ENCODE measurements at places on chromosomes 12 and 14.

DNA sequence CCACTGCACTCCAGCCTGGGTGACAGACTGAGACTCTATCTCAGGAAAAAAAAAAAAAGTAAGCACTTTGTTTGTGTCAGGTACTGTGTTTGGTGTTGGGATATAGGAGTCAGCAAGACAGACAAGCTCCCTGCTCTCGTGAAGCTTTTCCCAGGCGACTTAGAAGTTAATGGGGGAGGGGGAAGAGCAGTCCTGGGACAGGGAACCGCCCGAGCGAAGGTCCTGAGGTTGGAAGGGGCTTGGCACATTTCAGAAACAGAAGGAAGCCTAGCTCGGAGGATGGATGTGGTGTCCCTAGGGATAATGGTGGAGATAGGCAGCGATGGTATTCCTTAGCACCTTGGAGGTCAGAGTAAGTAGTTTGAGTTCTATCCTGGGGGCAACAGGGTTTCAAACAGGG lies 8.5 kb upstream of the COX6A1 start:
- no peak for DNase-seq

DNA sequence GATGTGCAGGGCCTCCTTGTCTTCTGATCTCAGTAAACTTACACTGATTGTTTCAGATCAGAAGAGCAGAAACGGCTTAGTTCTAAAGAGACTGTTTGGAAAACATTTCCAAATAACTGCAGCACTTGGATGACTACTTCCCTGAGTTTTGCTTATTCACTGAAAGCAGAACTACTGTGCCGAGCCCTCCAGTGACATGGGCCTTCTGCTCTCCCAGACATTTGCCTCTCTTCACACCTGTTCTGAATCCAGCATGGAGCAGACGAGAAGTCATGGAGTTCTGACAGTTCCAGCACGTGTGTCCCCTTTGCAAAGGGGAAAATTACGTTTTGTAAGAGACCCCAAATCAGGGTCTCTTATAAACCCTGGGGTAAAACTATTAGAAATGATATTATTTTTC lies 31.4 kb downstream of the ETNK1 start:
- no peak for DNase-seq

DNA sequence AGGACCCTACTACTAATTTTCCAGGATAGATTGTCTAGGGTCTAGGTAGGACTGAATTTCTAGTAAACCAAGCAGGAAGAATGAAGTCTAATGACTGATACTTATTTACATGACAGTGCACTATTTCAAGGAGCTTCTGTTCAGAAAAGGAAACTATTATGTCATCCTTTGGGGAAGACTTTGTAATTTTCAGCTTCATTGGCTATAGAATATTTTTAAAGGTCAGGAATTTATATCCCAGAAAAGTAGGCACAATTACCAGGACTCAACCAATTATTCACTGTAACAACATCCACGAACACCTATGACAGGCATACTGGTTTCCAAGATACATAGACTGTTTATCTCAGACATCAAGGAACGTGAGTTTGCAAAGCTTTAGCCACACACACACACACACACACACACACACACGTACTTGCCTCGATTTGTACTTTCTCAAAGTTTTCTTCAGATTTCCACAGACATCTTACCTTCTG lies 23.2 kb downstream of the OR6S1 start:
- DNase-seq, result peak; percentile 43

DNA sequence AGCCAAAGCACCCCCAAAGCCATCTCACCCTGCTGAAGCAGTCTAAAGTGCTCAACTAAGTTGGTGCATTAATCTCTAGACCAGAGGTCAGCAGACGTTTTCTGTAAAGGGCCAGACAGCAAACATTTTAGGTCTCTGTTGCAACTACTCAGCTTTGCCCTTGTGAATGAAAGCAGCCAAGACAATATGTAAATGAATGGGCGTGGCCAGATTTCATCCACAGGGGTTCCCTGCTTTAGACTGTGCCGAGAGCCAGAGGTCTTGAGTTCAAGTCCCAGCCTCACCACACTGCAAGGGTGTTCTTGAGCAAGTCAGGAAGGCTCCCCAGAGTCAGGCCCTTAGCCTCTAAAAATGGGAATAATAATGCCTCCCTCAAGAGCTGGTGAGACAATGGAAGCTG lies 166.2 kb downstream of the CHST11 start:
- no peak for DNase-seq

- peak; percentile 9 for DNase-seq
Observed at GRCh38 chr12:6620137-6620884, 13.1 kb upstream of the CHD4 start.

- no peak for DNase-seq
Observed at GRCh38 chr12:119409043-119409442, 74.5 kb downstream of the CCDC60 start.

All from kidney glomerular epithelial cell (primary cell).